ENCODE measurements at places on chromosomes 7 and 10. TPM values are rescaled to one million over a fixed set of nuclear protein-coding genes. Genes with fewer than 3 reads are reported as not detected.

CBX3 gene
- total RNA-seq = 154 TPM

PPP1R17 gene
- not detected for total RNA-seq

ZNF425 gene
- total RNA-seq = 3.3 TPM

ZNF365 gene
- total RNA-seq = 13.0 TPM

C7orf33 gene
- total RNA-seq = not detected

UPF2 gene
- 21.9 TPM for total RNA-seq

AKR1C8 gene
- not detected for total RNA-seq

SAP25 gene
- 2.0 TPM for total RNA-seq

TAS2R5 gene
- 3.5 TPM for total RNA-seq

PGAM1 gene
- total RNA-seq = 380 TPM

GCK gene
- not detected for total RNA-seq

SH2D4B gene
- total RNA-seq = under 0.01 TPM

PTER gene
- total RNA-seq = 35.5 TPM

YKT6 gene
- 105 TPM for total RNA-seq

FAM25C gene
- total RNA-seq = not detected

BNIP3 gene
- total RNA-seq = 50.8 TPM

AP5Z1 gene
- total RNA-seq = 41.5 TPM

PTN gene
- 3.2 TPM for total RNA-seq

Data from mammary epithelial cell (primary cell).